ENCODE measurements at places on chromosomes 13 and 19. TPM values are rescaled to one million over a fixed set of nuclear protein-coding genes. Genes with fewer than 3 reads are reported as not detected.
A peak's percentile ranks its signal among the peaks of the same experiment; 100 is the strongest.

Gene NCR1
- total RNA-seq, result not detected

Gene SMIM24
- not detected for total RNA-seq

Gene CNFN
- total RNA-seq, result 0.32 TPM

Gene DCT
- not detected for total RNA-seq

Gene KLK3
- total RNA-seq, result not detected

Gene RFPL4A
- total RNA-seq, result not detected

Gene SPART
- total RNA-seq, result 60.6 TPM

Gene PHLDB3
- total RNA-seq, result 8.7 TPM

DNA sequence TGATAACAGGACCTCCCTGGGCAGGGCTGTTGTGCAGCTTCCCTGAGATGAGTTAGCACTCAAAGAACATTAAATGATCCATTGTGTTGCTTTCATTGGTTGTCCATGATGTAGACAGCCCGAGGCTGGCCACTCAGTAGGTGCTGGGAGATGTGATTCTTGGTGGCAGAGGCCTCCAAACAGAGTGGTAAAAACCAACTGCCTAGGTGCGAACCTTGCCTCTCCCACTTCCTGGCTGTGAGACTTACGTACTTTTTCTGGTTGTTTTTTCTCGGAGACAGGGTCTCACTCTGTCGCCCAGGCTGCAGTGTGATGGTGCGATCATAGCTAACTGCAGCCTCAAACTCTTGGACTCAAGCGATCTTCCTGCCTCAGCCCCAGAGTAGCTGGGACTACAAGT is 6.2 kb downstream of the SARS2 start:
- no peak for DNase-seq

- no peak for DNase-seq
Measured at GRCh38 chr19:41945135-41945766, 13.9 kb downstream of the RABAC1 start.

DNA sequence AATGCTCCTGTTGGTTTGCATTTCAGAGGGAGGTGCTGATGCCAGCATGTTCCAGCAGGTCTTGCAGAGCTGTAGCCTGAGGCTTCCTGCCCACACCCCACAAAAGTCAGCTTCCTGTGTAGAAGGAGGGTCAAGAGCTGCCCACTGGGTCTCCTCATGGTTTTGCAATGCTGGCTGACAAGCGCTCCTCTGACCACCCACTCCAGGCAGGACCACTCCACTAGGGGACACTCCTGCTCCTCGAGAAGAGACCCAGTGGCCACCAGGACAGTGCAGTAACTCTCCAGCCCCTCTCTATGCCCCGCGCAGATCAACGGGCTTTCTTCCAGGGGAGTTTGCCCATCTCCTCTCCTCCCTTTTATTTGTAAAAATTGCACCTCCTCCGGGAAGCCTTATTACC is 72.9 kb upstream of the UQCRFS1 start:
- no peak for DNase-seq

DNA sequence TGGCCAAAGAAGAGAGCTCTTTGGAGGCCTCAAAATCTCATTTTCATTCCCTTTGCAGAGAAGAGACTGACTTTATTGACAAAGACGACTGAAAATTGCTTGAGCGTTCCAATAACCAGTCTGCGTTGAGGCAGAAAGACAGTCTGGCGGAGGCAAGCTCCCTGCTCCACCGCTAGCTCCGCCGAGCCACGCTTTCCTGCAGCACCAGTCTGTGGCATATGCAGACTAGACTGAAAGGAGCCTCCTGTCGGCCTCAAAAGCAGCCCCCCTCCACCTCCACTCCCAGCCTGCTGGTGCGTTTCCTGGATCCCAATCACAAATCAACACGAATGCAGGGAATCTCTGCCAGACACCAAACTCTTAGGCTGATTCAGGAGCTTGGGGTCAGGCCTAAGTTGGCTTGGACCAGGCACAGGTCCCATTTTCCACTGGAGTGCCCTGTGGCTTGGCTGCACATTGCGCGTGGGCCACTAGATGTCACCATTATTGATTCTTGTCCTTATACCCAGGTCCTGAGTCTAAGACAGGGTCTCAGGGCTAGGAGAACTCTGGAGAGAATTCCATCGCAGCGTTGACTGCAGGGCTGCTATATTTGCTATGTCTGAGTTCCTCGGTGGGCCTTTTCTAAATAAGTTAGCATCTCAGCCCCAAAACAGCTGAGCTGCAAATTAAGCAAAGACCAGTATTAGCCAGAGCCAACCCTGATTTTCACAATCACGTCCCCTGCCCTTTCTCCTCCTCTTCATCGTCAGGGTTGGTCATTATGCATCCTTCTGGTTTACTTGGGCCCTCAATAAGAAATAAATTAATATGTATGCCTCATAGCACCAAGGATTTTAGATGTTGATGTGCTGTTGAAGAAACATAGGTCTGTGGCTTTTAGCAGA is 5.2 kb upstream of the ZNF507 start:
- peak; percentile 47 for DNase-seq

DNA sequence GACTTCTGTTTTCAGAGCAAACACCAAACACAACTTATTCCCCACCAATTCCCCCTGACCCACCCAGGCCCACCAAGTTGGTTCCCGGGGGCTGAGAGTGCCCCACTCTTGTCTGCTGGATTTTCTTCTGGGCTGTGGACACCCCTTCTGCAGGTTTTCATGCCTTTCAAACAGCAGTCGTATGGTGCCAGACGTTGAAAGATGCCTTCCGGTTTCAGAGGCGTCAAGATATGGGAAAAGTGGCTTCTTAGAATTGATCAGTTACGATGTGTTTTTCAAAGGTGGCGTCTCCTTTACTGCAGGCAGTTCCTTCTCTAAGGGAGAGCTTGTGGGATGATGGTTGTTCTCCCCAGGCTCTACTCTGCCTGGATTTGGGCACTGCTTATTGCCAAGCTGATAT is 12.7 kb downstream of the CLEC11A start:
- no peak for DNase-seq

DNA sequence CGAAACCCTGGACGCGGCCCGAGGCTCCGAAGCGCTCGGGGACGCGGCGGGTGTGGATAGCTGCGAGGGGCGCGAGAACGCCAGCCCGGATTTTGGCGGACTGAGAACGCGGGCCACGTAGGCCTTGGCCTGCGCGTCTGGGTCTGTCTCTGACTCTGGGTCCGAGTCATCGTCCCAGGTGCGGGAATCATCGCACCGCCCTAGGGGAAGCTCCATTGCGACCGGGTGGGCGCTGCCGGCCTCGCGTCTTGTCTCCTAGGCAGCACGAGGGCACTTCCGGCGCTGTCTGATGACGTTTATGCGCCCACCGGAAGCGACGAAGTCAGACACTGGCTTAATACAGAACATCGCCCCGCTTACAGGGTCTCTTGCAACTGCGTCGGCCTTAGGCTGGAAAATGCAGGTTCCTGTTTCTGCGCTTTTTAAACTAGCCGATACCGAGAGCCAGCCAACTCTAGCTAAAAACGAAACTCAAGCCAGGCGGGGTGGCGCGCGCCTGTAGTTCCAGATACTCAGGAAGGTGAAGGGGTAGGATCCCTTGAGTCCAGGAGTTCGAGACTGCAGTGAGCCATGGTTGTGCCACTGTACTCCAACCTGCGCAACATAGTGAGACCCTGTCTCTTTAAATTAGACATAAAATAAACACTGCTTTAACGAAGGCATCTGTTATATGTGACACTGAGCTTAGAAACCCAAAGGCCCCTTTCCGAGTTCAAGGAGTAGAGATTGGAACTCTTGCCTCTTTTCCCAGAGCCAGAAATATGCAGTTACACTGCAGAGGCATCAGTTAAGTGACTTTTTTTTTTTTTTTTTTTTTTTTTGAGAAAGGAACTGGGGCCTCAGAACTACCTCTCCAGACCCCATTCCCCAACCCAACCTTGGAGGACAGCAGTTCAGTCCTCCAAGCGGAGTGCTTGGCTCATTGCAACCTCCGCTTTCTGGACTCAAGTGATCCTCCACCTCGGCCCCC is at the start of gene FBXW9:
Gene FBXW9 (minus strand): TSS at position 266 of the 970 bp plus-strand sequence. CDS start 50 bp downstream, at position 216.
- peak; percentile 97 for DNase-seq

GRCh38 chr19:8208119-8208921 is 850 bp upstream of the CERS4 start:
- no peak for DNase-seq

GRCh38 chr13:40653527-40654318 is 12.7 kb downstream of the FOXO1 start:
- DNase-seq, result peak; percentile 28

GRCh38 chr13:97460853-97461252 is 26.9 kb downstream of the RAP2A start:
- DNase-seq, result no peak

GRCh38 chr19:17393002-17393401 is 994 bp downstream of the CCDC194 start:
- no peak for DNase-seq

GRCh38 chr13:108306860-108307259 is 37.3 kb downstream of the TNFSF13B start:
- DNase-seq, result no peak

DNA sequence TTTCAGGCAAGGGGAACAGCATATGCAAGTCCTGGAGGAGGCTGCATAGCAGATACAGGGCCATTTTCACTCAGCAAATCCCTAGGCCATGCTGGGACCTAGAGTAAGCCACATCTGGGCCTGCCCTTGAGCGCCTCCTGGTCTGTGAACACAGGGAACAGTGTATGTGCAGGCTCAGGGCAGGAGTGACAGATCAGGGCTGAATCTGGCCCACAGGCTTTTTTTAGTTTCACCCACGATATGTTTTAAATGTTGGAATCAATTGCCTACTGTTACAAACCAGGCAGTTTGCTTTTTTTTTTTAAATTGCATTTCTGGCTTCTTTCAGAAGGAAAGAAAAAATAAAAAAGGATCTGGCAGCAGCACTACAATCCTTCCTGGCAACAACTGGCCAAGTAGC is 1.5 kb upstream of the TMEM145 start:
- no peak for DNase-seq

DNA sequence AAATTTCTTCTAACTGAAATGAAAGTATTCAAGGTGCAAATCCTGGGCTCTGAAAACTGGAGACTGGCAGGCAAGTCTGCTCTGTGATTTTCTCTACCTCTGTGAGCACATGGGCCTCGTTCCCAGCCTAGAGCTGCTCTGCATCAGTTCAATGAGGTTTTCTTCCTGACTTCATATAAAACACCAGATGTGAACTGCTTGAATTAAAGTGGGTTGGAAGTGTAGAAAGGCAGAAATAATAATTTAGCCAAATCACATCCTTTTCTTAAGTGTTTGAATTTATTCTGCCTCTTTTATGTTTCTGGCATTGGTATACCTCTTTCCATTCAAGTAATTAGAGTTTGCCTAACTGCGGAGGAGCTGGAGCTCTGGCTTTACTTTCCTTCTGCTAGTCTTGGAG is 540.8 kb downstream of the OLFM4 start:
- no peak for DNase-seq

GRCh38 chr13:21638319-21639282 is 32.3 kb upstream of the FGF9 start:
- DNase-seq, result peak; percentile 66

DNA sequence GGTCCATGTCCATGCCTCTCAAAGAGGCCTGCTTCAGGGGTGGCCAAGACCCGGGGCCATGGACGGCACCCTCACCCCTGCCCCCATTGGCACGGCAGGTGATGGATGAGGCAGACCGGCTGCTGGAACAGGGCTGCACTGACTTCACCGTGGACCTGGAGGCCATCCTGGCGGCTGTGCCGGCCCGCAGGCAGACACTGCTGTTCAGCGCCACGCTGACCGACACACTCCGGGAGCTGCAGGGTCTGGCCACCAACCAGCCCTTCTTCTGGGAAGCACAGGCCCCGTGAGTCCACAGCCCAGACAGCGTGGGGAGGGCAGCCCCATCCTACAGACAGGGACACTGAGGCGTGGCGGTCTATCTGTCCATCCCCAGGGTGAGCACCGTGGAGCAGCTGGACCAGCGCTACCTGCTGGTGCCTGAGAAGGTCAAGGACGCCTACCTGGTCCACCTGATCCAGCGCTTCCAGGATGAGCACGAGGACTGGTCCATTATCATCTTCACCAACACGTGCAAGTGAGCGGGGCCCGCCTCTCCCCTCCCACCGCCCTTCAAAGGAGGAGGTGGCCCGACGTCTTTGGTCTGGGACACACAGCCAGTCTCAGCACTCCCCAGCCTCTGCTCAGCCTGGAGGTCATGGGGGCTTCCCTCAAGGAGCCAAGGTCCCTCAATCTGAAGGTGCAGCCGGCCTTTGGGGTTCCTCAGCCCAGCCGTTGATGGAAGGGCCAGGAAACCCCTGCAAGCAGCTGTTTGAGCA is 2.9 kb downstream of the DDX49 start:
- DNase-seq, result no peak

DNA sequence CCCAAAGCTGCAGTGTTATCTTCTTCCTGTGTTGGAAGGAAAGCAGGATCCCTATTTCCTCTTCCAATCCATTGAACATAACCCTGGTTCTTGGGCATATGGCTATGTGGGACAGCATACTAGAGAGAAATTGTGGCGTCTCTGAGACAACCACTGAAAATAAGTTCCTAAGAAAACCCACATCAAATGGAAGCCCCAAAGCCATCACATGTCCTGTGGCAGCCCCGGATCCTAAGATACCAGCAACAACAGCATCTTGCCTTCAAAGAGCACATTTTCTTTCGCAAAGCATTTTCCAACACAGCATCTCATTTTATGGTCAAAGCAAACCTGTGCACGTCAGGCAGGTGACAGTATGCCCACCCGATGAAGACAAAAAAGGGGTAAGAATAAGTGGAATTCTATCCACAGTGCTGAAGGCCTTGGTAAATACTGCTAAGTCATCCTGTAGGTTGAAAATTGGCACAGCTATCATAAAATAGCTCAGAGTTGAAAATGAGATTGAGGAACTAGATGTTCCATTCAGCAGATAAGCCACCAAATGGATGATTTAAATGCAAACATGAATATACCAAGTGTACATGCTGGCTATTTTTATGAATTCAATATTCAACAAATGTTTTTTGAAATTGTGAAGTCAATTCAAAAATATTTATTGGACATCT is 232.2 kb downstream of the DLEU7 start:
- no peak for DNase-seq

- no peak for DNase-seq
Measured at GRCh38 chr13:112586334-112586960, 1.5 kb downstream of the TUBGCP3 start.

GRCh38 chr13:51769455-51770127 is 34.4 kb downstream of the DHRS12 start:
- peak; percentile 29 for DNase-seq

DNA sequence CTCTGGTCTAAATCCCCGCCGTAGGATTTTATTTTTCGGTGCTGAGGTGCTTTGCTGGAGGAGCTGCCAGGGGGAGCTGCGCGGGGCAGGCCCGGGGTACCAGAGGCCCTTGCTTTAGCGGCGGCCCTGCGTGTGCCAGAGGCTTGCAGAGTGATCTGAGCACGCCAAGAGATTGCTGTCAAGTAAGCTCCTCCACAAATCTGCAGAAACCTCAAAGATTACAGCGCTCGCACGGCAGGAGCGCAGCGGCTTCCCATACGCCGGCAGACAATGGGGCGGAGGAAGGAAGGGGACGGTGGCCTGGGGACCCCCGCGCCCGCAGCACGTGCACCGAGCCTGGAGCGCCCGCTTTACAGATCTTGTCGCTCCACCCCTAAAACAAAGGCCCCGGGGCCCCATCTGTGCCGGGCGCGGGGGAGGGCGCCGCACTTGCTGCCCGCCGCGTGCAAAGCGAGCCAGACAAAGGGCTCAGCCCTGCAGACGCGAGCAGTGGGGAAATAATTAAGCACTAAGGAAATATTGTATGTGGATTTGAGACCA is 9.1 kb upstream of the C19orf12 start:
- peak; percentile 4 for DNase-seq
